ENCODE measurements at places on chromosomes 4 and X. TPM values are rescaled to one million over a fixed set of nuclear protein-coding genes. Genes with fewer than 3 reads are reported as not detected.
A peak's percentile ranks its signal among the peaks of the same experiment; 100 is the strongest.

DNA sequence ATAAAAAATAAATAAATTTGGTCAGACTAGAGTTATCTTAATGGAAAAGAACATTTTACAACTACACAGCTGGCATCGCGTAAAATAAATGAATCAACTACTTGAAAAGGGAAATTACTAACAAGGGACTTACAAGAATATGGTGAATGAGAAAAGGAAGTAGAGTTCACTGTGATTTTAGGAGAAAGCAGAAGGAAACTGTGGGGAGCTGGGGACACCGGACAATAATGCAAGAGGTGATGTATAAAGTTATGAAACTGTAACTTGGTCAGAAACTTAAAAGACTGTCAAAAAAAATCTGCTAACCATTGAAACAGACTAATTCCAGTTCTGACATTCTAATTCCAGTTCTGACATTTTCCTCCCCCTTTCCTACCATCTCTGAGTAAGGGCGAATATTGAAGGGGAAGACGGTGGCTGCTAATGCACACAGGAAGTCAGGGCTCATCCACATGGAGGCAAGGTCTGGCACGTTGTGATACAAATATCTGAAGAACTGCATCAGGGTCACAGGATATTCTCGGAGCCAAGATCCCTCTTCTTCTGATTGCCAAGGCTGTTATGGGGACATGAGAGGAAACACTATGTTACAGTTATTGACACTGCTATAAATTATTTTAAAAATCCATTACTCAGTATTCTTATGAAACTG, 170.5 kb downstream of the CDS1 start:
- no peak for DNase-seq

- peak; percentile 2 for DNase-seq
Measured at GRCh38 chrX:30653415-30654131, at the start of gene GK. Gene GK (plus strand): TSS chrX:30653423. CDS start chrX:30653538, 115 bp downstream.

DNA sequence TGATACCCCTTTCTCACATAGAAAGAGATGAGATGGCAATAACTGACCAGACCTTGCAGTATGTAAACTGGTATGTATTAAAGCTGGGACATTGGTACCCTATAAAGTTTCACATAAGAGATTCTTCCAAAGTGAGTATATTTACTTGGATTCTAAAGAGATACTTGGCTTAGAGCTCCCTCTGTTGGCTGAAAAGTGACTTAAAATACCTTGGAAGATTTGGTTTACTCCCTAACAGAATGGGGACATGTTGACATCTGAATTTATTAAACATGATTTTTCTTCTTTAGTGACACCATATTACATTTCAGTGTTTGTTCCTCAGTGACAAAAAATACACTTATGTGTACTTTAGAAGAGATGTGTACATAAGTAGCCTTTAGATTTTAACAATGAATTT, 47.9 kb upstream of the RGN start:
- DNase-seq, result peak; percentile 85

- no peak for DNase-seq
Measured at GRCh38 chr4:101148551-101148950, 198.8 kb downstream of the PPP3CA start.

GDPD2 gene
- 0.84 TPM for total RNA-seq

UGT8 gene
- 1.2 TPM for total RNA-seq

RHOXF2 gene
- not detected for total RNA-seq

SSX1 gene
- not detected for total RNA-seq

- no peak for DNase-seq
Measured at GRCh38 chr4:186684889-186685309, 38.8 kb downstream of the FAT1 start.

PCSK1N gene
- 16.9 TPM for total RNA-seq
